ENCODE measurements at places on chromosomes 12 and 14. TPM values are rescaled to one million over a fixed set of nuclear protein-coding genes. Genes with fewer than 3 reads are reported as not detected.

The EMP1 gene
- total RNA-seq, result 181 TPM

The ASCL1 gene
- total RNA-seq, result not detected

The CIDEB gene
- total RNA-seq, result 2.2 TPM

The AMN1 gene
- total RNA-seq, result 10.8 TPM

The ATP2A2 gene
- 258 TPM for total RNA-seq

The BDKRB1 gene
- total RNA-seq, result 2.8 TPM

The COX8C gene
- not detected for total RNA-seq

The GLI1 gene
- total RNA-seq, result 0.05 TPM

The CD27 gene
- not detected for total RNA-seq

The SLCO1B1 gene
- total RNA-seq, result not detected

The STAC3 gene
- 1.1 TPM for total RNA-seq

The GCH1 gene
- 4.4 TPM for total RNA-seq

The AQP2 gene
- not detected for total RNA-seq

The TMEM132C gene
- not detected for total RNA-seq

The HPD gene
- total RNA-seq, result not detected

The PRICKLE1 gene
- 3.4 TPM for total RNA-seq

The PXN gene
- 113 TPM for total RNA-seq

The TBX5 gene
- total RNA-seq, result 0.35 TPM
